ENCODE measurements at places on chromosomes 11 and 22.

DNA sequence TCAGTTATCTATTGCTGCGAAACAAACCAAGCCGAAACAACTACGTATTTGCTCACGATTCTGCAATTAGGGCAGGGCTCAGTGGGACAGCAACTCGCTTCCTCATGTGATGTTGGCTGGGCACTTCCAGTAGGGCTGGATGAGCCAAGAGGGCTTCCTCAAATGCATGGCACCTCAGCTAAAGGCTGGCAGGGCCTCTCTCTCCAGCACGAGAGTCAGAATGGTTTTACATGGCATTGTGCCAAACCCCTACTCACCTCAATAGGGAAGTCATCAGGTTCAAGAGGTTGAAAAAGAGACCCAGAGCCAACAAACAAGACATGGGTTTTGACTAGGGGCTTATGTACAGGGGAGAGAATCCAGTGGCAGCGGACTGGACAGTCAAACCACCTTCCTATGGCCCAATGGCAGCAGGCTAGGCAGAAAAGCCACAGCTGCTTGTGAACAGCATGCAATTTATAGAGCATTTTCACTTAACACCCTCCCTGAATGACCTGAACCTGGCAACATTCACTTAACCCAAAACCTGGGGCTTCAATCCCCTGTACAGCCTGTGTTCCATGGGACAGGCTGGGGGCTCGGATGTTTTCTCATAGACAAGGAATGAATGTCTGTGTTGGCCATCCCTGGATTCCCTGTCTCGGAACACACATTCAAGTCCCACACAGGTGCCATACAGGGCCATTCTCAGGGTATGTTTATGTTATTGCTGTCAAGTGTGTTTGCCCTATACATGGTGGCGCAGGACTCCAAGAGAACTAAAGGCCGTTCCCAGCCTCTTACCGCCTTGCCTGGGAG is 154.2 kb upstream of the NAV2 start:
- DNase-seq = peak; percentile 3

DNA sequence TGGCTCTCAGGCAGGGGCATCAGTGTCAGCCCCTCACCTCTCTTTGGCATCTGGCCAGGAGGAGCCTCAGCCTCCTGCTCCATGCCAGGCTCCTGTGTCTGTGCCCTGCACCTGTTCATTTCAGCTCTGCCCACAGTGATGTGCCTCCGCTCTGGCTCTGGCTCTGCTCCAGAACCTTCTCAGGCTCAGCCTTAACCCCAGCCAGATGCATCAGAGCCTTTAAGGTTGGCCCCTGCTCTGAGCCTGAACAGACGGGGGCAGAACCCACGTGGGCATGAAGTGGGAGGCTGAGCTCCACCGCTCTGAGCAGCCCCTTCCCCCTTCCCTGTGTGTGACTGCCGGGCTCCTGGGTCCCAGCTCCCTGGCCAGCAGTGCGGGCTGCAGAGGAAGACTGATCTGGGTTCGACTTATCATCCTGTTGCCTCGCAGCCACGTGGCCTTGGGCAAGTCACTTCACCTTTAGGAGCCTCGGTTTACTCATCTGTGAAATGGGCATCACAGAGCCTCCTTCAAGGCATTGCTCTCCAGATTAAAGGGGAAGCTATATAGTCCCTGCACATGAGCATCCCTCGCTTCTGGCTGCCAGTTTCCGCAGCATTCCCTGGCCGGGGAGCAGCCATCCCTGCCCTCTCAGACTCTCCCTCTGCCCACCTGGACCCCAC is 44.7 kb upstream of the RTL6 start:
- DNase-seq = no peak

GRCh38 chr11:125305345-125305744 is 140.8 kb downstream of the PKNOX2 start:
- DNase-seq = no peak

GRCh38 chr22:48104102-48104738 is 1341.8 kb downstream of the TBC1D22A start:
- DNase-seq = no peak

GRCh38 chr11:120245434-120245833 is 5.5 kb downstream of the POU2F3 start:
- DNase-seq = no peak

- no peak for DNase-seq
Observed at GRCh38 chr11:8268530-8269400, 5.1 kb upstream of the LMO1 start.

- DNase-seq = no peak
Observed at GRCh38 chr22:31945443-31945855, 1.1 kb downstream of the YWHAH start.

DNA sequence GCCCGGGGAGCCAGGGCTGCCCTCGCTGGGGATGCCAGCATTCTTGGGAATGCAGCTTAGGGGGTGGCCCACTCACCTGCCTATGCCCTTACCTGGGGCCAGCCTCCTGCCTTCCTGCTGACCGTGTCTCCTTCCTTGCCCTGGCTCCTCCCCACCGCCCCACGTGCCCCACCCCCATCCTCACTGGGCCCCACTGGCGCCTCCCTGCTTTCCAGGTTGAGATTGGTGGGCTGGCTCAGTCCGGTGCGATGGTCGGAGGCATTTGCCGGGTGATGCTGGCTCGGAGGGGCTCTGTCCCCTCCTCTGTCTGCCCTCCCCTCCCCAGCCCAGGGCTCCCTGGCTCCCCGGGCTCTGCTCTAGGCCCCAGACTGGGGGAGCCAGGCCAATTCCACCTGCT is 34.1 kb upstream of the GRAMD4 start:
- no peak for DNase-seq

GRCh38 chr22:32531228-32531627 is 56.6 kb downstream of the FBXO7 start:
- no peak for DNase-seq

DNA sequence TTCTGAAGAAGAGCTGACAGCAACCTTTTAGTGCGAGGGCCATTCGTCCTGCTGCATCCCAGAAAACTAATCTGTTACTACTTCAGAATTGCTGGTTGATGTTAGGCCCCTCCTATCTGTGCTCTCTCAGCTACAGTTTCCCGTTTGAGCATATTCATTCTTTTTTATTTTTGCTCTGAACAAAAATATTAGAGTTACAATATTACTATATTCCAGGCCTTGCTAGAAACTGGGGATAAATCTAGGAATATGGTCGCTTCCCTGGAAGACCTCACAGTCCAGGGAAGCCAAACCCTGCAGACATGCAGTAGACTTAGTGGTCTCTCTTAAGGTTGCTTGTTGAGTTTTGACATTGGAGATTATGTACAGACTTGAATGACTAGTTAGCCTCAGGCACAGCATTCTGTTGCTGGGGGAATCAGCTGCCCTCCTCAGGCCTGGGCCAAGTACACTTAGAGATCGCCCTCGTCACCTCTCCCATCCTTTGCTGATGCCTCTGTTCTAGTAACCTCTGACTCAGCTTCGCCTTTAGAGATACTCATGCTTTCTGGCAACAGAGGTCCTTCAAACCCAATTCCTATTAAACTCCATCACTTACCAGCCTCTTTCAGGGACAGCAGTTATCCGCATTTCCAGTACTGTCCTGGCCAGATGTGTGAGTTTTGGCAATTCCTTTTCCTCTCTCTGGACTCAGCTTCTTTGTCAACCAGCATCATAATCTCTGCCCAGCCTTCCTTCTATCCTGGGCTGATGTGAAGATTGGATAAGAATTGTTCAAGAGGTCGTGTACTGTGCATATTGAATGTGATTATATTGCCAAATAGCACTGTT is 698 bp upstream of the ANAPC15 start:
- DNase-seq = no peak

GRCh38 chr11:92702805-92703448 is 266.5 kb upstream of the MTNR1B start:
- DNase-seq = no peak

DNA sequence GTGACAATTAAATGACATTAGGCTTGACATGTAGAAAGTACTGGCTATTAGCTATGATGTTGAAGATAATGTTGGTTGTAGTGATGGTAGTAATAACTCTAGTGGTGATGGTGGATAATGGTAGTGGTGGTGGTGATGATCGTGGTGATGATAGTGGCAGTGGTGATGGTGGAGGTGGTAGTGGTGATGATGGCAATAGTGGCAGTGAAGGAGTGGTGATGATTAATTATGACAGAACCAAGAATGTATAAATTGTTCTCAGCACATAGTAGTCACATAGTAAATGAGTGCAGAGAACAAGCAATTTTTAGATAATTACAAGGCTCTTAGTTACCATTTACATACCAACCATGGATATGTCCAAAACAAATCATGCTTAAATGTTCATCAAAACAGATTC is 5.3 kb upstream of the CD44 start:
- no peak for DNase-seq

- peak; percentile 23 for DNase-seq
Observed at GRCh38 chr11:46560300-46560991, 33.4 kb downstream of the AMBRA1 start.

- no peak for DNase-seq
Observed at GRCh38 chr11:32023370-32024305, 67.2 kb upstream of the RCN1 start.

DNA sequence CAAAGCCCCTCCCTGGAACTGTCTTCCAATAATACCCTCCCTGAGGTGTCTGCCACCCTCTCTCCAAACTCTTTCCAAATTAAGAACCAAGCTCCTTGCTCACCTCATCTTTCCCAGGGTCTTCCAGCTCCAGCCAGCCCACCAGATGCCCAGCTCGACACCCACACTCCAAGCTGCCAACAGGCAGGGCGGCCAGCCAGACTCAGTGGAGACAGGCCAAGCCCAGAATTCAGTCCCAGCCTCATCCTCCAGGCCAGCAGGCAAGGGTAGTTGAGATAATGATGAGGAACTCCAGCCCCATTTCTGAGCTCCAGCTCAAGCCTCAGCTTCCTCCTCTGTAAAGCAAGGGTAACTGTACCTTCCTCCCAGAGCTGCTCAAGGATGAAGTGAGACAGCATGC is 132.9 kb downstream of the CHST1 start:
- no peak for DNase-seq

DNA sequence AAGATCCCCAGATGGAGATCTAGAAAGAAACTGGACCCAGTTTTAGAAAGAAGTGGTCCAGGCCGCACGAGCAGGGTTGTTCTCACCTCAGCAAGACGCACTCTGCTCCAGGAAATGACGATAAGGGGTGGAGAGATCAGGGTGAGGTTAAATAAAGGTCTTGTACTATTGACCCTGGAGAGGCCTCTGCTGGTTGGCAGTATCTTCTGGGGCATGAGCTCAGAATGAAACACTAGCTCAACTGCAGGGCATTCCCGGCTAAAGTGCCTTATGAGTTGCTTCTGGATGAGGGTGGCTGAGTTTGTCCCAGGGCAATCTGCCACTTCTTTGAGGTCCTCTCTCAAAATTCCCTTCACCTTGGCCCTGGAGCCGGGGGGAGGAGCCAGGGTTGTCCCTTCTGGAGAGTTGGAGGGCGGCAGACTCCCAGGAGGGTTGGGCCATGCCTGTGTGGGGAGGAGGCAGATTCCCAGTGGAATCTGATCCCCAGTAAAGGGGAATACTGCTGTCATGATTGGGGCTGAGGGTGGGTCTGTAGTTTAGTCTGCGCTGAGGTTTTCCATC is 10.9 kb downstream of the USP2 start:
- no peak for DNase-seq

DNA sequence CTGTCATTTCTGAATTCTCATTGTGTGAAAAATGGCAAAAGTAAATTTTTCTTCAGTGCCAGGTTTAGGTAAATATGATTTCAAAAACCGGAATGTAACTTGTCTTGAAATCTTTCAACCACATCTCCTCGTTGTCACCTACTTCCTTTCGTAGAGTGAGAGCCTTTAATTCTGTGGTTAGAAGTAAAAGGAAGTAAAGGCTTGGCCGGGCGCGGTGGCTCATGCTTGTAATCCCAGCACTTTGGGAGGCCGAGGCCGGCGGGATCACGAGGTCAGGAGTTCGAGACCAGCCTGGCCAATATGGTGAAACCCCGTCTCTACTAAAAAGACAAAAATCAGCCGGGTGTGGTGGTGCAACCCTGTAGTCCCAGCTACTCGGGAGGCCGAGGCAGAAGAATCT is 29.8 kb downstream of the SGSM3 start:
- DNase-seq = peak; percentile 92

DNA sequence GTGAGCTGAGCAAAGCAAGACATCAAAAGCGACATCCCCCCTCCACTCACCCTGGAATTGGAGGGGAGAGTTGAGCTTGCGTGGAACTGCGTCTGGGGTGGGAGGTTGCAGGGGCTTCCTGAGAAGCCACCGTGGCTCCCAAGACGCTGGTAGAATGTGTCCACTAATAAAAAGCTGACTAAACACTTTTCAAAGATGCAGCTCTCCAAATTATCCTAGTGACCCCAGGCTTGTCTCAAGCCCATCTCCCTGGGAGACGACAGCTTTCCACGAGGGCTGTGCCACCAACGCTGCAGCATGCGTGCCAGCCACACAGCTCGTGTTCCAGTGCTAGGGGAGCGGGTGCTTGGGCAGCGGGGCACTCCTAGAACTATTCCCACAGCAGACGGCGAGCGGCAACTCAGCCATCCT is 6.3 kb upstream of the GAL start:
- no peak for DNase-seq

- no peak for DNase-seq
Observed at GRCh38 chr11:74097686-74098237, 73.0 kb downstream of the C2CD3 start.

GRCh38 chr22:37496651-37497050 is 10.5 kb upstream of the MFNG start:
- DNase-seq = no peak

- no peak for DNase-seq
Observed at GRCh38 chr22:44661070-44661469, 40.9 kb upstream of the PRR5 start.

DNA sequence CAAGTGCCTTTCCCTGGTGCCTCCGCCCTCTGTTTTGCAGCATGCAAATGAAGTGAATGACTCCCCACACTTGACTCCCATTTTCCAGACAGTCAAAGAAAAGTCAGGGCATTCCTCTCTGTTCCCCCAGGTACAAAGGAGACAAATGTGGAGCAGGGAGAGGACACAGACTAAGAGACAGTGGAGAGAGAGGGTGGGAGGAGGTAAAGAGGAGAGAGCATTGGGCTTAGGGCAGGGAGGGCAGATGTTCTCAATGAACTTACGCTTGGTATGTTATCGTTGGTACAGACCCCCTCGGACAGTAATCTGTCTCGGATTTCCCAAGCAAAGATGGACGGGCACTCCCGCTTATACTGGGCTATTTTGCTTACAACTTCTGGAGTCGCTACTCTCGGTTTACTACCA is 9.8 kb downstream of the PAX6 start:
- DNase-seq = no peak

GRCh38 chr11:1842149-1843097 is 3.6 kb downstream of the TNNI2 start:
- no peak for DNase-seq

DNA sequence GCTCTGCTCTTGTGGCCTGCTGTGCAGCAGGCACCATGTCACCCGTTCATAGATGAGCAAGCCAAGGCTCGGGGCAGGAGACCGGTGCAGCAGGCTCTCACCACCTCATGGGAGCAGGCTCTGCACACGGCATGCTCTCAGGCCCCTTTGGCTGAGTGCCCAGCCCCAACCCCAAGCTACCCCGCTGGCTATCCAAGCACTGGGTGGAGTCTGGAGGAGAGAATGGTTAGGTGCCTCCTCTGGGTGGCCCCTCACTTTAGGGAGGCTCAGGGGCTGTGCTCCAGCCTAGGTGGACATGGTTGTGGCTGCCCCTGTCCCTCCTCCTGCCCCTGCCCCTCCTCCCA is 199.9 kb downstream of the IGLL1 start:
- no peak for DNase-seq

All from HL-60 (cell line).